Activated CD8-positive, alpha-beta memory T cell treated with anti-CD3 and anti-CD28 coated beads for 24 hours (primary cell): ENCODE measurements at places on chromosomes 2 and 18.

GRCh38 chr2:210899131-210899530 lies 342.7 kb downstream of the CPS1 start:
- DNase-seq = no peak

GRCh38 chr2:119852214-119852613 lies 92.5 kb downstream of the PTPN4 start:
- no peak for DNase-seq

DNA sequence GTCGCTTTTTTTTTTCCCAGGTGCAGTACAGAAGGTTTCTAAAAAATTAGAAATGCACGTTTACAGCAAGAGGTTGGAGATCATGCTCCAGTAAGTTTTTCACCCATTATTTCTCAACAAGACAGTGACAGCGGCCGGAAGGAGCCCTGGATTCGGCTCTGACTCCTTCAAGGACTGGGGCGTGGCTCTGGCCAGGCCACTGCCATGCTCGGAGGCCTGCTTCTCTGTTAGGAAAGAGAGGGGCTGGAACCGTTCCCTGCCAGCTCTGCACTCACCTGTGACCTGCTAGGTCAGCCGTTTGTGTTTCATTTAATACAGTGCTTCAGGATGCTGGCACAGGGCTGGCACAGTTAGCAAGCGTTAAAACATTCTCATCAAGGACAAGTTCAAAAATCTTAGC lies 6.7 kb upstream of the IAH1 start:
- DNase-seq = no peak

DNA sequence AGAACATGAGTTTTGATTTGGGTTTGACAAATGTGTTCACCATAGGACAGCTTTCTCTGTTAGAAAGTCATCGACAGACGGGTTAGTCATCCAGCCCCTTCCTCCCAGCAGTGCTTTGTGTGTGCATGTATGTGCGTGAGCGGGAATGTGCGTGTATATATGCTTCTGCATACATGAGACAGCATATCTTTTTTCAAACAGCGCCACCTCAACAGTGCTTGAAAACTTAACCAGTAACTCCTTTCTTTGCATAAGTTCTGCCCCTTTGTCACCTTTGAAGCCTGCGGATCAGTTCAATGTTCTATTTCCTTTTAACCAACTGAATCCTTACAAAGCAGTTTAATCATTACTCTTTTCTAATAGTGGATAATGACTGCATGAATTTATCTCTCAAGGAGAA lies 351.4 kb downstream of the LPIN1 start:
- DNase-seq = no peak

DNA sequence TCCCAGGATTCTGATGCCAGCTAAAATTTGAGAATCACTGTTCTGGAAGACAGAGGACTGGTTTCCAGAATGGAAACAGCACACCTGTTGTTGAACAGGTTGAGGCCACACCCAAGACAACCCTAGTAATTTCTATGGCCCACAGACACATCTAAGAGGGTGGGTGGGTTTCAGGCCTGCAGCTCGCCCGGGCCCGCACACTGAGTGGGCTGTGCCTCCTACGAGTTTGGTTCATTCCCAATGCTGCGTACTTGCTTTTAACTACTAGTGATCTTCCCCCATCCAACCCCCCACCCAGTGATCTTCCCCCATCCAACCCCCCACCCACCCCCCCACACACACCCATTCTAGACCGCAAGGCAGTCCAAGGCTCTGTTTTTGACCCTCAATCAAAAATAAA lies 1.3 kb upstream of the NFU1 start:
- no peak for DNase-seq

DNA sequence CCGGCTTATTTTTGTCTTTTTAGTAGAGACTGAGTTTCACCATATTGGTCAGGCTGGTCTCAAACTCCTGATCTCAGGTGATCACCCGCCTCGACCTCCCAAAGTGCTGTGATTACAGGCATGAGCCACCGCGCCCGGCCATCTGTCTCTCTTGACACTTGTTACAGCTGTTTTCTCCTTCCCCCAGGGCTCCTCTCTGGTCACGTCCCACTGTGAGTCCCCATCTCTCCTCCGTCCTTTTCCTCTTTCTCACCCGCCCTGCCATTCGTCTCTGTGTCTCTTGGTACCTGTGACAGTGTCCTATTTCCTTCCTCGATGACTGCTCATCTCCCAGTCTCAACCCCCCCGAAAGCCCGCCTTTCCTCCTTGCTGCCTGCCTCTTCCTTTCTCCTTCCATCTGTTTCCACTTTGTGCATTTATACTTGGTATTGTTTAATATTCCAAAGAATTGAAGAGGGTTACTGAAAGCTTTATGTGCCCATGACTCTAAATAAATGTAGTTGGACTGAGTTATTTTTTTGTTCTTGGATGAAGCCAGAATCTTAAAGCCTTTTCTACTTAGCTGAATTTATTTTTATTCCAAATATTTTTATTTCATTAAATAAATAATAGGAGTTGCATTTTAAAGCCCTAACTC lies 241.5 kb downstream of the SH3RF3 start:
- DNase-seq = peak; percentile 28

- no peak for DNase-seq
These were observed 9.0 kb downstream of the HOXD8 start for GRCh38 chr2:176138526-176138922.
